ENCODE measurements at places on chromosomes 7 and 10.
A peak's percentile ranks its signal among the peaks of the same experiment; 100 is the strongest.

- no peak for DNase-seq
Measured at GRCh38 chr10:79152423-79152817, 83.7 kb downstream of the ZMIZ1 start.

DNA sequence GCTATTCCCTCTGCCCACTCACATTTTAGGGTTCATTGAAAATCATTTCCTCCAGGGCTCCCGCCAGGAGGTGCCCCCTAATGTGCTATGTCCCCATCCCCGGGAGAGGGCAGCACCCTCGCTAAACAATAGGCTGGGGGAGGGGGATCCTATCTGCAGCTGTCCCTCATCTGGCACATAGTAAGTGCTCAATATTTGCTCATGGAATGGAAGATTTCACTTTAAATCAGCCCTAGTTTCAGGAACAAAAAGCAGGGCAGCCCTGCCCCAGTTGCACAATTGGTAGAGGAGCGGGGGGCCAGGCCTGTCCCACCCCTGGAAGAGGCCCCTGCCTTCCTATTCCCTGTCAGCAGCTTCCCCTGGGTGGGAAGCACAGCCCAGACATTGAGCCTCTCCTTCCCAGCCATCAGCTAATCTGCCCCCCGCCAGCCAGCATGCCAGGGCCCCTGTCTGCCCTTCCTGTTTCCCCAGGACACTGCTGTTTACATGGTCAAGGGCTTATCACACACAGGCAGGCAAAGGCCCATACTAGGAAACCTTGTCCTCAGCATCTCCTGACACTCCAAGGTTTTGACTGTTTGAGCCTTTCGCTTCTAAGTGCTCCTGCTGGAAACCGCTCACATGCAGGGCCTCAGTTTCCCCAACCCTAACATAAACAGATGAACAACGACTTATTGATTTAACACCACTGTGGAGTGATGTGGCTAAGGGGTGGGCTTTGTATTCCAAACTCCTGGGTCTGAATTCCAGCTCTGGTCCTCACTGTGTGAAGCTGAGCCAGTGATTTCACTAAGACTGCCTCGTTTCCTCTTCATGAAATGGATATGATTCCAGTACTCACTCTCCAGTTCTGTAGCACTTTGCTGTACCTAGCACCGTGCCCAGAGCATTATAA is 130.7 kb upstream of the ZMIZ1 start:
- no peak for DNase-seq

GRCh38 chr10:120492346-120492745 is 35.3 kb downstream of the PLPP4 start:
- no peak for DNase-seq

- DNase-seq, result no peak
Measured at GRCh38 chr10:13528875-13529713, at the start of gene BEND7. Gene BEND7 (minus strand): TSS chr10:13529014. CDS start chr10:13528533, 481 bp downstream.

- DNase-seq, result no peak
Measured at GRCh38 chr7:21893401-21893800, 52.3 kb downstream of the CDCA7L start.

- DNase-seq, result no peak
Measured at GRCh38 chr10:72122221-72122620, 33.9 kb upstream of the SPOCK2 start.

DNA sequence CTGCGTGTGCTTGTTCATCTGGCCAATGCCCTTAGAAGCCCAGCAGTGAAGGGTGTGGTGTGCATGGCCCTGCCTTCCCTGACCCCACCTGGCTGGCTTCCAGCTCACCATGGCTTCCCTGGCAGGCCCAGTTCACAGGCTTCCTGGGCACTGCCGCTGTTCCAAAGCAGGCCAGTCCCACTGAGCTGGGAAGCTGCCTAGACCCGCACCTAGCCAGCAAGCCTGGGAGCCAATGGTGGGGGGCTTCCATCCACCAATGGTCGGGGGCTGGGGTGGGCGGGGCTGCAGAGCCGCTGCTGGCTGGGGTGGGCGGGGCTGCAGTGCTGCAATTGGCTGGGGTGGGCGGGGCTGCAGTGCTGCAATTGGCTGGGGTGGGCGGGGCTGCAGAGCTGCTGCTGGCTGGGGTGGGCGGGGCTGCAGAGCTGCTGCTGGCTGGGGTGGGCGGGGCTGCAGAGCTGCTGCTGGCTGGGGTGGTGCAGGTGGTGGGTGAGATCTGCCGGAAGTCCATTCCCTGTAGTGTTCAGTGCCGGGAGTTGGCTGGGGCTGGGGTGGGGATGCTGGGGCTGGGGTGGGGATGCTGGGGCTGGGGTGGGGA is 12.4 kb downstream of the CALY start:
- DNase-seq, result peak; percentile 53

- DNase-seq, result no peak
Measured at GRCh38 chr7:111677848-111678247, 115.6 kb upstream of the IMMP2L start.

DNA sequence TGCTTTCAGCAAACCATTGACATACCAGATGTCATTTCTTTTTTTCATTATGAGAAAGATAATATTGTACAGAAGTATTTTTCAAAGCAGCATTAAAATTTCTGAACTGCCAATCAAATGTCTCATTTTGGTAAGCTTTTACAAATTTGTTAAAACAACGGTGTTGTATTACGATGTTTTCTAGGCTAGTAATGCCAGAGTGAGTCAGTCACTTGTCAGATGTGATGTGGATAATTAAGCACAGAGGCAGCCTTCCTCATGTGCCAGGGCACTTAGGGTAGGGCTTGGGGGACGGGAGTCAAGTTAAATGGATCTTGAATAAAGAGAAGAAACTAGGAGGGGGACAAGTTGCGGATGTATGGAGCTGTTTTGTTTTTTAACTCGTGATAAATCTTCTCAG is 10.1 kb downstream of the PSTK start:
- no peak for DNase-seq

DNA sequence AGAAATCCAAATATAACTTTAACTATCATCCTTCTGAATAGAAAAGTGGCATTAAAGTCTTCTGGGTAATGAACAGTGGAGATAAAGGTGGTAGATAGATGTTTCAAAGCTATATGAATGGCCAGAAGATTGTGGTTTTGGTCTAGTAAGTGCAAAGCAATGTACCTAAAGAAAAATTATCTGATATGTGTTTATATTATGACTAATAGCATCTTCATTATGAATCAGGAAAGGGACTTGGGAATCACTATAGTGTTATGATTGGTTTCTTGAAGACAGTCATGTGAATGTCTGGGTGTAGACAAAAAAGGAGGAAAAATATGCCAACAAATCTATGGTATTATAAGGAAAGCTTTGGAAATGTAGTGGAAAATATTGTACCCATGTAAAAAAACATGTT is 3.0 kb downstream of the ZNF518A start:
- no peak for DNase-seq

- no peak for DNase-seq
Measured at GRCh38 chr7:42198974-42199668, 37.9 kb downstream of the GLI3 start.

GRCh38 chr10:70942125-70942524 is 53.8 kb upstream of the PCBD1 start:
- DNase-seq, result no peak

DNA sequence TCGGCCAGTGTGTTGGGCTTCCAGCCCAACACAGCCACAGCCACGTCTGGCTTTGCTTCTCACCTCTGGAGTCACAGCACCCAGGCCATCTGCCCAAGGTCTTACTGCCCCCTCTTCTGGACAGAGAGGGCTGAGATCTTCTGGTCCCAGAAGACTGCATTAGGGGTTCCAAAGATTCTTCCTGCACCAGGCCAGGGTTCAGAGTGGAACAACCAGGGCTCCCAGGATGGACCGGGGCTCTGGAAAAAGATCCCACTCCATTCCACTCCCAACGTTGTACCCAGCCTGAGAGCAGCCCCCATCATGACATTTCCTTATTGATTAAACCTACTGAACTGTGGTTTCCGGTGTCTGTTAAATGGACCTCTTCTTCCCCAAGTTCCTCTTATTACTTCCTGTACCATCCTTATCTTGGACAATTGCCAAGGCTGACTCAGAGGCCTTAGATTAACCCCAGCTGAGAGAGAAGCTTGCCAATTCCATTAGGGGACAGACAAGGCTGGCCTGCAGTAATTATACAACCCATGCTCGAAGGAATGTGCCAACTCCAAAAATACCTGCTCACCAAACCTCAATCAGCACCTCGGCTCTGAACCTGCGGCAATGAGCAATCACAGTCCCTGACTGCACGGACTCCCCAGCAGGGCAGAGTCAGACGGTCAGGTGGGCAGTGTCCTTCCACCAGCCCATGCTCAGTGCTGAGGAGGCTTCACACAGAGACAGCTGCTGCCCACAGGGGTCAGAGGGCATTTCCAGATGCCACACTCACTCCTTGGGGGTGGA is 47.9 kb upstream of the NPFFR1 start:
- peak; percentile 37 for DNase-seq

GRCh38 chr7:4868493-4868892 is 6.7 kb upstream of the PAPOLB start:
- no peak for DNase-seq

DNA sequence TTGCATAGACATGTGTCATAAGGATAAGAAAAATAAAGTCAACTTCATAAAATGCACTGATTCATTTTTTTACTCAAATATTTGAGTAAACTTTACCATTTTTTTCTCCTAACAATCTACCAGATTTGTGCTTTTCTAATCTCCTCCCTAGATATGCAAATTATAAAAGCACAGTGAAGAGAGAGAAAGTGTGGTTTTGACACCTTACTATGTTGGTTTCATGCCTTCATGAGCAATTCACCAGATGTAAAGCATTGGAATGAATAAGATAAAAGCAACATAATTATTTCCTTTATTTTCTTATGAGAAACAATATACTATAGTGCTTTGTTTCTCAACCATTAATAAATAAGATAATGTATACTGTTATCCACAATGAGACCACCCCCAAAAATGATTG is 432.5 kb upstream of the PCDH15 start:
- no peak for DNase-seq

- DNase-seq, result no peak
Measured at GRCh38 chr10:87671139-87671815, 11.6 kb downstream of the PAPSS2 start.

- no peak for DNase-seq
Measured at GRCh38 chr7:122100021-122100420, 44.0 kb downstream of the AASS start.

DNA sequence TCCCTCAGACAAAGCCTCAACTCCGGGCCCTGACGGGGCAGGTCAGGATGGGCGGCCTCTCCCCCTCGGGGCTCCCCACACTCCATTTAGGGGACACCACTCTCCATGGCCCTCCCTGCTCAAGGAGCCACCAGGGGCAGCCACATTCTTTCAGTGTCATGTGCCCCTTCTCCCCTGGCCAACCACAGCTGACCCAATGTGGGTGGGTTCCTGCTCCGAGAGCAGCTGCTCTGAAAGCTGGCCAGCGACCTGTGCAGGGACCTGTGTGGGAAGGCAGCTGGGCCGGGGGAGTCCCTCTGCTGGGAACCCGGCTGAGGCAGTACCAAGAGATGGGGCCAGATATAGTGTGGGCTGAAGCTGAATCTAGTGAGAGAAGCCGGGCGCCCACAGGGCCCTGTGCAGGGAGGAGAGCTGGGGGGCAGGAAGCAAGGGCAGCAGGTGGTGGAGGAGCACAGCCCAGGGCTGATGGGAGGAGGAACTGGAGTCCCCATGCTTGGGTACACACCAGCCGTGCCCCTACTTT is 40.6 kb upstream of the NPFFR1 start:
- DNase-seq, result no peak

DNA sequence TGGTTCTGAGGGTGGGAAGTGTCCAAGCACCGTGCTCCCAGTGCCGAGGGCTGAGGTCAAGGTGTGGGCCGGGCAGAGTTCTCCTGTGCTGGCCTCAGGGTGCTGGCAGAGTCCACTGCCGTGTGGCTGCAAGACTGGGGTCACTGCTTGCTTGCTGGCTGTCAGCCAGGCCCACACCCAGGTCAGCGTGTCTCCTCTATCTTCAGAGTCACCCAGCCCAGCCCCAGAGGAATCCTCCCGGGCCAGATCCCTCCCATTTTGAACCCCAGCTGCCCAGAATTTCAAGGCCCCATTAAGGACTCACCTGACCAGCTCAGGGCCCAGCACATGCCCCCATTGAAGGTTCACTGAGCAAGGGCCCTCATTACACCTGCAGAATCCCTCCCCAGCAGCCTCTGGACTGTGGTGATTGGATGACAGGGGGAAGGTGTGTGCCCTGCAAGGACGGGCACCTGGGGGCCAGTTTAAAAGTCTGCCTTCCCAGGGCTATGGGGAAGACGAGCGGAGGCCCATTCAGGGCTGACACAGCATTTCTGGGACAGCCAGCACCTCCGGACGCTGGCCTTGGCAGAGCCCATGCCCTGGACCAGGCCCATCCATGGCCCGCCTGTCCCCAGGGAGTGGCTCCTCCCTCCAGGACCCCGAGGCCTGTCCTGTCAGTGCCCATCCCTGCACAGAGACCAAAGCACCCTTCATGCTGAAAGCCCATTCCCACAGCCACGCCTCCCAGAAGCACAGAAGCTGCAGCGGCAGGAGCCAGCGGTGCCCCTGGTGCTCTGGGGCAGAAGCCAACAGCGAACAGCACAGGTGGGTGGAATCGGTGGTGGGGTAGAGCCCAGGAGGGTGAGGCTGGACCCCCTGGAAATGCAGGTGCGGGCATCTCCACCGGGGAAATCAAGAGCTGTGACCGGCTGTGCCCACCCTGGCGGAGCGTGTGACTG is 45.1 kb upstream of the PPP2R2D start:
- DNase-seq, result no peak

DNA sequence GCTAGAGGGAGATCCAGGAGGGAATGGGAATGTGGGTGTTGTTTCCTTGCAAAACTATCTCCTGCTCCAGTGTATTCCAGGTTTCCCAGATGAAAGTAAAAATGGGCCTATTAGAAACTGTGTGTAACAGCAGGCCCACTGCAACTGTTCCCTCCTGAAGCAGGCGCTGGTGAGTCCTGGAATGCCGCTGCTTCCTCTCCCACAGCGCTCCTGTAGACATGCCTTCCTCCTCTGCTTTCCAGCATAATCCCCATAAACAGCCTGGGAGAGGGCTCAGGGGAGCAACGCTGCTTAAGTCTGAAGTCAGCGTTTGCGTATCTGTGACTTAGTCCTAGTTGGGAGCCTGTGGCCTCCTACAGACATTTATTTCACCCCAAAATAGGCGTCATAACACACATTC is 551.0 kb upstream of the FOXK1 start:
- no peak for DNase-seq

DNA sequence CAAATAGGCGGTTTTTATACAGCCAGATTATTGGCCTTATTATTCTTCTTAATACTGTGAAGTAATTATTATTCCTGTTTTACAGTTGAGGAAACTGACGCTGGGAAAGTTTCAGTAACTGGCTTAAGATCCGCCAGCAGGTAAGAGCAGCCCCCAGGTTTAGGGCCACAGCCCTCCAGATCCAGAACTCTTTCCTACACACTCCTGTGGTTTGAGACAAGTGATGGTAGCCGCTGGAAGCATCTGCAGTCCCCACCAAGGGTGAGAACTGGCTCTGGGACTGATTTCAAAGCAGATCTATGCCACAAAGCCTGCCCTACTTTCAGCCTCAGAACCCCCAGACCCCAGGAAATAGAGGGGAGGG is 3.0 kb upstream of the UNC5B start:
- no peak for DNase-seq

- no peak for DNase-seq
Measured at GRCh38 chr7:42099066-42099465, 137.9 kb downstream of the GLI3 start.
